ENCODE measurements at places on chromosomes 2 and 18.
A peak's percentile ranks its signal among the peaks of the same experiment; 100 is the strongest.

GRCh38 chr18:45232061-45232460 is 383.2 kb upstream of the SLC14A2 start:
- no peak for DNase-seq

DNA sequence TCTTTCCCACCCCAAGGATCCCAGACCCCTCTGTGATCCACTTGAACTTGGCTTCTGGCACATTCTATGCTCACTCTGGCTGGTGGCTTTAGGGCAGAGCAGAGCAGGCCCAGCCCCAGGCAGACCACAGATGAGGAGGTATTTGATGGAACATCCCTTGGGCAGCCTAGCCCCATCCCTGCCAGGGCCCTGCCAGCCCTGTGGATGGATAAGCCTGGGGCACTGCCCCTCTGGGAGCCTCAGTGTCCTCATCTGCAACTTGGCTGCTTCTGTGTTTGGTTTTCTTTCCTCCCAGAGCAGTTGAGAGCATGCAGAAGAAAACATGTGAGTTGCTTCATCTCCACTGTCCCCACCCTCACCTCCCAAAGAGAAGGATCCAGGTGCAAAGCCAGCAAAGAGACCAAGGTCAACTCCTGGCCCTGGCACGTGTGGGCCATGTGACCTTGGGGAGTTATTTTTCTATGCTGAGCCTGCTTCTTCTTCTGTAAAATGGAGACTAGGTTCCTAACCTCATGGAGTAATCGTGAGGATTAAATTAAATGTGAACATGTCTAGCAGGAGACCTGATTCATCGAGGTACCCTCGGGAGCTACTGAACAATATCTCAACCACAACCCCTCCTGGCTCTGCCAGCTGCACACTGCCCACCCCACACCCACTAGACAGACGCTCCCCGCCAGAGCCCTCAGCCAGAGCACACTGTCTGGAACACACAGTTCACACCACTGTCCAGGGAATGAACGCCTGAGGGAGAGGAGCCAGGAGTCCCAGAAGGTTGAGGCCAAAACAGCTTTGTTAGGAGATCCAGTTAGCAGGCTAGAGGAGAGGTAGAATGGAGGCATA is 14.6 kb upstream of the TNS1 start:
- no peak for DNase-seq

GRCh38 chr2:239165206-239165831 is 235.5 kb downstream of the HDAC4 start:
- peak; percentile 4 for DNase-seq

DNA sequence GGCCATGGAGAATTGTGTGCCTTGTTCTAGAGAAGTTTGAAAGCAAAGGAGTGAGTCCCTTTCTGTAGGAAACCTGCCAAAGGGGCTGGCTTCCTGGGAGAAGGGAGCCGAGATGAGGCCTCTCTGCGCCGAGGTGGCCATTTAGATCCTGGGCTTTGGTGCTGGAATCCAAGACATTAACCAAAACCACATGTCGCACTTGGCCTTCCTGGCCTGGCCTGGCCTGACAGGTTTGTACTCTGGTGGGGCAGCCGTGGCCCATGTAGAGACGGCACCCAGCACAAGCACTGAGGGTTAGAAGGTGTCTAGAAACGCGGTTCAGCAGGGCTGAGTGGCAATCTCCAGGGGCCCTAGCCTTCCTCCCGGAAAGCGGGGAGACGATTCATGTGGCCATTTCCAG is 7.1 kb downstream of the CNNM3 start:
- no peak for DNase-seq

All from T-helper 17 cell (primary cell).